Stimulated activated CD8-positive, alpha-beta memory T cell treated with anti-CD3 and anti-CD28 coated beads, Interleukin-2, amount 100 ng/mL, for 1 hour (primary cell): ENCODE measurements at places on chromosomes 5 and 9.

GRCh38 chr5:141960449-141961323 is 2.7 kb upstream of the PCDH12 start:
- peak; percentile 82 for DNase-seq

DNA sequence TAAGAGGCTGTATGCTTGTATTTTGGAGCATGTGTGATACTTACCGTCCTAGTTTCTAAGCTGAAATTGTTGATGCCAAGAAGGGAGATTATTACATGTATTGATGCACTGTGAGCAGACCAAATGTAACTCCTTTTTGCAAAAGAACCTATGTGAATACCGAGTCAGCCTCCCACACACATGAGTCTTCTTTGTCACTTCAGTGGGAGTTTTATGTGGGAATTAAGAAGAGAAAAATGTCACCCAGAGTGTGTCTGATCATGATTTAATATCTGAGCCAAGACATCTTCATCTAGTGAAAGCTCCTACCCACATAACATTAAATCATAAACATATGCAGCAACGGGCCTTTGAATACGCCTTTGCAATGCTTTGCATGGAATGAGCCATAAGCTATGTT is 380.3 kb upstream of the ACTBL2 start:
- DNase-seq, result no peak

DNA sequence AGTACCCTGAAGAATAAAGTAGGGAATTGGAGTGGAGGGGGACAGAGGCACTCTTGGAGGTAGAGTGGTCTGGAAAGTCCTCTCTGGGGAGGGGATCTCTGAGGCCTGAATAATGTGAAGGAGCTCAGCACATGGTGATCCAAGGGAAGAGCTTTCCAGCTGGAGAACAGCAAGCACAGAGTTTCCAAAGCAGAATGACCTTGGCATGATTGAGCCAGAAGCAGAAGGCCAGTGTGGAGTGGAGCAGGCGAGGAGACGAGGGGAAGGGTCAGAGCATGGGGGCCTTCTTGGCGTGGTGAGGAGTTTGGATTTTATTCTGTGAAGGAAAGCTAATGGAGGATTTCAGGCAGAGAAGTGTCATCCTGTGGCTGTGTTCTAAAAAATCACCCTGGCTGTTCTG is 8.3 kb downstream of the PCBD2 start:
- no peak for DNase-seq

- no peak for DNase-seq
Observed at GRCh38 chr9:7333719-7334118, 465.9 kb downstream of the DMAC1 start.
